ENCODE measurements at places on chromosomes 13 and 19.

DNA sequence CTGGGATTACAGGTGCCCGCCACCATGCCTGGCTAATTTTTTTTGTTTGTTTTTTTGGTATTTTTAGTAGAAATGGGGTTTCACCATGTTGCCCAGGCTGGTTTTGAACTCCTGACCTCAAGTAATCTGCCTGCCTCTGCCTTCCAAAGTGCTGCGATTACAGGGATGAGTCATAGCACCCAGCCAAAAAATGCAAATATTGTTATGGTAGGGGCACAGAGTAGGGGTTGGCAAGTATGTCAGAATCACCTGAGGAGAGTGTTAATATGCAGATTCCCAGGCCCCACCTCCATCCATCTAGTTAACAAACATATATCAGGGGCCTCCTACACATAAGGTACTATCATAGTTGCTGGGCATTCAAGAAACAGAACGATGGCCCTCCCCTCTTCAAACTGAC lies 44.7 kb downstream of the VAV1 start:
- DNase-seq = no peak

GRCh38 chr19:2061495-2062388 lies 10.7 kb upstream of the MKNK2 start:
- peak; percentile 99 for DNase-seq

DNA sequence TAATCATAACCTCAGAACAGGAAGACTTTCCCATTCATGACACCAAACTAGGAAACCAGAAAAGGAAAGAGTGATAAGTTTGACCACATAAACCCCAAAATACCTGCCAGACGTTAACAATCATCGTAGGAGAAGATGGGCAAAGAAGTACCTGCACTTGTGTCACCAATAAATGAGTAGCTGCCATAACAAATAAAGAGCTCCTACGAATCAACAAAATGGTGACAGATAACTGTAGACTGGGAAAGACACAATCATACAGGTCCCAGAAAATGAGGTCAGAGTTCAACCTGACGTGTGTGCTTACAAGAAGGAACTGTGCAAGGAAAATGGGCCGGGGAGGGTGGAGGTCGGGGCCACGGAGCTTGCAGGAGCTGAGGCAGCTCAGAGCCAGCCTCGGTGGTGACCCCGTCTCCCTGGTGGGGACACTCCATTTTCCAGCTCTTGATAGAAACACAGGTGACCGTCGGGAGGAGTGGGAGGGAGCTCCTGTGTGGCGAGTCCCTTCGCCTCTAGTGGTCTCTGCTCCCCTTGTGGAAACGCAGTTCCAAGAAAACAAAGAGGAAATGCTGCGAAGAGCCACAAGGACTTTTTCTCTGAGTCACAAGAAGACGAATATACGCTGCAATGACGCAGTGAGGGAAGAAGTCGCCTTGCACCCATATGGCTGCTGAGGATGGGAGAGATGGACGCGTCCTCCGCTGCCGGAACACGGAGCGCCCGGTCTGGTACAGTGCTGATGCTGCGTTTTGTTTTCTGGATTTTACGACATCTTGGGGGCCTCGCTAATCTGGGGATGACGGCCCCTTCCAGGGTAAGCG lies 9.5 kb downstream of the PIP5K1C start:
- DNase-seq = no peak

GRCh38 chr19:36140304-36141038 lies 605 bp downstream of the CAPNS1 start:
- DNase-seq = peak; percentile 74

GRCh38 chr19:56174086-56174485 lies 1.7 kb upstream of the GALP start:
- DNase-seq = no peak

GRCh38 chr13:49368688-49369087 lies 75.2 kb downstream of the CAB39L start:
- DNase-seq = no peak

DNA sequence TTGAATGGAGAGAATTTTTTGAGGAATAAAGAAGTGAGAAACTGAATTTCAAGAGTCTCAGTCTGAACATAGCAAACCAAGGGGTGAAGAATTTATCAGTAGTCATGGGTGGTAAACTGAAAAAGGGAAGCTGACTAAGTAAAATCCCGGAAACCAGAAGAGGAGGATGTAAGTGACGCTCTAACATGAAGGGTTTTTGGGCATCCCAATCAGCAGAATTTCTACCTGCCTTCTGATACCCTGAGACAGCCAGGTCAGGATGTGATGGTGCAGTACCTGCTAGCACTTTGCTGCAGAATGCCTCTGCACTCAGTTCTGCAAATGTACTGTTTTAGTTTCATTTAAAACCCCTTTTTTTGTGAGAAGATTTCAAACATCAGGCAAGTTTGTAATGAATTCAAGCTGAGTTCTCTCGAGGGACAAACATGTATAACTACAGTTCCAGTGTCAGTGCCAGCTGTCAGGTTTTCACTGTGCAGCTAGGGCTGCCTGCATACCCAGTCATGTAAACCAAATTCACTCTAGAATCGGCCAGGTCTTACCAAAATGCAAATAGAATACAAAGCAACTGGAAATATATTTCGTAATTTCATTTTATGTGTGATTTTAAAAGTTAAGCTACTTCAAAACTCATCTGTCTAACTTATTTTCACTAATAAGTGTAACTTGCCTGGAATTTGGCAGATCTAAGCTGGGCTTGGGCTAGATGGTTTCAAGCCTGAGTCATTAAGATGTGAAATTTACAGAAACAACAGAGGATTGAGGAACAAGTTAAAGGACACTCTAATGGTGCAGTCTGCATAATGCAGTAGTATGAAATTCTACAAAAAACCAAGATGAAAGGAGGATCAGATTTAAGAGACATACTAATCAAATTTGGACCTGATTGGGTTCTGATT lies 13.8 kb downstream of the METTL21C start:
- DNase-seq = no peak

- DNase-seq = no peak
These were observed 923.5 kb downstream of the UQCRFS1 start for GRCh38 chr19:28289295-28290063.

DNA sequence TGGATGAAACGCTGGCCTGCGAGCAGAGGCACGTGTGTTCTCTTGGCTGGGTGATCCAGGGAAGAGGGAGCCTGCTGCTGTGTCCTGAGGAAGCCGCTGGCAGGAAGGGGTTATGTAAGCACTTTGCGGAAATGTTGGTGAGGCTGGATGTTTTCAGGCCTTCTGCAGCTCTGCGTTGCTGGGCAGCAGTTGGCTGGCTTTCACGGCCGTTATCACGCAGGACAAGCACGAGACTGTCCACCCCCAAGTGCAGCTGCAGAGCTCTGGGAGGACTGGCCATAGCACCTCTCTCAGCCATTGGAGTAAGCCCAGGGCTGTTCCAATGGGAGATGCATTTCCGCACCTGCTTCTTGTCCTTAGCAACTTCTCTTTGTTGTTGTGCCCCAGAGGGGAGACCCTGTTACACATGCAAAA lies 146.9 kb upstream of the SOX21 start:
- no peak for DNase-seq
